Tibial nerve (tissue), 4 donors: ENCODE measurements at places on chromosomes 5 and 9. TPM values are rescaled to one million over a fixed set of nuclear protein-coding genes. Genes with fewer than 3 reads are reported as not detected.

Gene OR1N2
- total RNA-seq: not detected

Gene NIPAL4
- 2.4 TPM for total RNA-seq

Gene UNC13B
- 39.3 TPM for total RNA-seq

Gene LECT2
- total RNA-seq: not detected

Gene WNT8A
- not detected for total RNA-seq

Gene PCDHB16
- total RNA-seq: 17.7 TPM

Gene ZNF883
- total RNA-seq: 2.4 TPM

Gene CENPH
- 1.3 TPM for total RNA-seq

Gene OLFML2A
- total RNA-seq: 328 TPM

Gene THBS4
- 376 TPM for total RNA-seq

Gene SLC22A4
- 2.8 TPM for total RNA-seq

Gene PNPLA7
- 12.3 TPM for total RNA-seq

Gene TAS2R1
- total RNA-seq: not detected

Gene TAF11L5
- not detected for total RNA-seq

Gene C9
- not detected for total RNA-seq

Gene MSX2
- total RNA-seq: 0.44 TPM

Gene MAMDC2
- total RNA-seq: 75.9 TPM

Gene WHRN
- 4.5 TPM for total RNA-seq

Gene BAG1
- 120 TPM for total RNA-seq

Gene SLC9A3
- 32.7 TPM for total RNA-seq

Gene PCDHB11
- 6.9 TPM for total RNA-seq

Gene CDC20B
- not detected for total RNA-seq

Gene PCDHA9
- total RNA-seq: 1.8 TPM

Gene PIP5KL1
- total RNA-seq: 0.59 TPM

Gene TMEM171
- total RNA-seq: not detected

Gene TMEFF1
- not detected for total RNA-seq

Gene ARID3C
- total RNA-seq: 0.30 TPM

Gene PDE6A
- not detected for total RNA-seq

Gene BTNL9
- total RNA-seq: 54.9 TPM

Gene CCNO
- 0.30 TPM for total RNA-seq

Gene FBP1
- 6.9 TPM for total RNA-seq

Gene KIF24
- total RNA-seq: 0.59 TPM

Gene IL3
- not detected for total RNA-seq

Gene SMIM33
- total RNA-seq: not detected

Gene SEMA6A
- 13.6 TPM for total RNA-seq

Gene SLC4A9
- not detected for total RNA-seq

Gene CDH9
- not detected for total RNA-seq

Gene RNF224
- total RNA-seq: not detected

Gene PCDHGA5
- 13.2 TPM for total RNA-seq

Gene NXNL2
- total RNA-seq: 1.8 TPM

Gene RNF208
- 0.63 TPM for total RNA-seq

Gene KIF20A
- total RNA-seq: 9.4 TPM

Gene COL5A1
- 51.9 TPM for total RNA-seq

Gene PKN3
- 17.1 TPM for total RNA-seq
